ENCODE measurements at places on chromosomes 3 and 15.

- DNase-seq, result no peak
Measured at GRCh38 chr3:186719945-186720739, 3.0 kb downstream of the KNG1 start.

GRCh38 chr3:187801152-187801551, 55.9 kb upstream of the BCL6 start:
- DNase-seq, result no peak

GRCh38 chr3:18766974-18767373, 341.8 kb upstream of the SATB1 start:
- no peak for DNase-seq

GRCh38 chr3:89025185-89025584, 82.2 kb upstream of the EPHA3 start:
- DNase-seq, result no peak

DNA sequence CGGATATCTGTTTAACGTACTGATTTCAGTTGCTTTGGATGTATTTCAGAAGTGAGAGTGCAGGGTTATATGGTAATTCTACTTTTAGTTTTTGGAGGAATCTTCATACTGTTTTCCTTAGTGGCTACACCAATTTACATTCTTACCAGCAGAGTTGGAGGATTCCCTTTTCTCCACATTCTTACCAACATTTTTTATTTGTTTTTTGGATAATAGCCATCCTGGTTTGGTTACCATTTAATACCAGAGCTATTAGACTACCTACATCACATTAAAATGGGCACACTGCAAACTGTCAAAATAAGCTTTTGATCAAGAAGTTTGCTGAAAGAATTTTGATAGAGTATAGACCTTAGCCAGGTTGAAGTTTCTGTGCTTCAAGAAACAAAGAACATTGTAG, 217.2 kb upstream of the CFAP20DC start:
- DNase-seq, result no peak
